ENCODE measurements at places on chromosomes 6 and 20. TPM values are rescaled to one million over a fixed set of nuclear protein-coding genes. Genes with fewer than 3 reads are reported as not detected.

GRCh38 chr6:107809966-107810365, 14.1 kb downstream of the SCML4 start:
- no peak for DNase-seq

DNA sequence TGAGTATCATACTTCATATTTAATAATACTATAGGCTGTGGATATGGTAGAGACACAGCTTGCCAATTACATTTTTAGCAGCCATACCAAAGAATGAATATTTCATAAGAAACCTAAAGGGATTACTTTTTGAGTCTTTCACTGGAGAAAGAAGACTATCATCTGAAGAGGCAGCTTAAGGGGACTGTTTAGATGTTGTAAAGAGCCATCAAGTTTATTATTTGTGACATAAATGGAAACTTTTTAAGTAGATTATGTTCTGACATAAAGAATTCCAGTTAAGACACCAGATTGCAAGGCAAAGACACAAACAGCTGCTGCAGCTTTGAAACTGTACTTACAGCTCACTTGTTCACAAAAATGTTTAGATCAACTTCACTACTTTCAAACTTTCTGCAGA, 429.4 kb downstream of the TFAP2A start:
- DNase-seq: no peak

GRCh38 chr6:87706187-87706966, 4.3 kb upstream of the AKIRIN2 start:
- DNase-seq: no peak

GRCh38 chr20:45303586-45304463, 2.8 kb upstream of the RBPJL start:
- no peak for DNase-seq

FRS3 gene
- total RNA-seq: 4.6 TPM

DNA sequence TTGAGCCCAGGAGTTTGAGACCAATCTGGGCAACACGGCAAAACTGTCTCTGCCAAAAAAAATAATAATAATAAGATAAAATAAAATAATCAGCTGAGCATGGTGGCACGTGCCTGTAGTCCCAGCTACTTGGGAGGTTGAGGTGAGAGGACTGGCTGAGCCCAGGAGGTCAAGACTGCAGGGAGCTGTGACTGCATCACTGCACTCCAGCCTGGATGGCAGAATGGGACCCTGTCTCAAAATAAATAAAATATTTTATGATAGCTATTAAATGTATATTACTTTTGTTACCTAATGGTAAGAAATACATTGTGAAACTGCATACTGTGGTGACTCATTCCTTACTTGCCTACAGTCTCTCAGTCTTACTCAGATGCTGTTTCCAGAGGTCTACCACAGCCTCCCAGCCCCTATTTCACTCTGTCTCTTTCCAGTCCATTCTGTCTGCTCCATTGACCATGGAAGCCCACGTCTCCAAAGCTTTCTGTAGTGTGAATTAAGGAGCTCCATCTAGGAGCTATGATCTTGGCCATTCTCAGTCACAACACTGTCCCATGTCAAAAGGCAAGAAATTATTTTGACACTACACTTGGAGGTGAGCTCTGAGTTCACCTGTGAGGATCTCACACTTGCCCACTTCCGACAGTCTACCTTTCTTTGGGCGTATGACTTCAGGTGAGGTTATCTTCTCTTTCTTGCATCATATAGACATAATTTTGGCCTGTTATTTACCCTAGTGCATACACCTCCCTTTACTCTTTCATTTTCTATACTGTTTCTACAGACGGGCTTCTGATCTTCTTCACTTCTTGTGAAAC, 22.4 kb upstream of the SNX9 start:
- peak; percentile 22 for DNase-seq

JAG1 gene
- 0.15 TPM for total RNA-seq

C6orf132 gene
- total RNA-seq: 0.02 TPM

RPS6KA2 gene
- total RNA-seq: 3.6 TPM

PROKR2 gene
- total RNA-seq: not detected

ADGB gene
- not detected for total RNA-seq

STMND1 gene
- total RNA-seq: not detected

SLC25A27 gene
- not detected for total RNA-seq

- DNase-seq: no peak
Observed at GRCh38 chr6:88177961-88178464, 11.9 kb upstream of the CNR1 start.

GRCh38 chr6:3282476-3283236, 23.9 kb downstream of the PSMG4 start:
- no peak for DNase-seq

PNLDC1 gene
- total RNA-seq: 0.17 TPM
